Hindlimb muscle (tissue), 1 donor: ENCODE measurements at places on chromosomes 5 and 9. TPM values are rescaled to one million over a fixed set of nuclear protein-coding genes. Genes with fewer than 3 reads are reported as not detected.

PCDHB11 gene
- 4.4 TPM for polyA plus RNA-seq

DNA sequence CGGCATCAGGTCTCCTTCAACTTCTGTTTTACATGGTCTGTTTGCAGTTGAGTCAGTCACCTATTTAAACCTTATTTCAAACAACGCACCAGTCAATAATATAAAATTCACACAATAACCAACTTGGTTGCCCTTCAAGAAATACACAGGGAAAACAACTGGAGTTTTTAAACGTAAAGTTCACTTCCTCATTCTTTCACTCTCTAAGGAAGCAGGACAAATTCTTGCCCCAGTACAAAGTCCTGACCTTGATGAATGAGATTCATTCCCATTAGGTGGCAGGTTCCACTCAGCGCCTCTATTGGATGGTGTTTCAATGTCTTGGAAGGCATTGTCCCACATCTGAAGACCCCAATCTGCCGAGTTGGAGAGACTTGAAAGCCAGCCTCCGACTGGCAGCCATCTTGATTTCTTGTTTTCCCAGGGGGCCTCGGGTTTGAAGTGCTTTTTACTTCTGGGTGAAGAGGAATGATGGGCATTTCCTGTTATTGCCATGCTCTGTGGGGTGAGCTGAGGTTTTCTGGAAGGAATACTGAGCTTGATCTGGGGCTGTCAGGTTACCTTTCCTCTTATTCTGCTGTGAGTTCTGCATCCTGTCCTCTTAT, 105.0 kb downstream of the ACER2 start:
- DNase-seq: no peak

- no peak for DNase-seq
Observed at GRCh38 chr5:37774912-37775483, 64.8 kb downstream of the GDNF start.

GRCh38 chr5:38715696-38716095, 130.1 kb upstream of the OSMR start:
- DNase-seq: no peak

DNA sequence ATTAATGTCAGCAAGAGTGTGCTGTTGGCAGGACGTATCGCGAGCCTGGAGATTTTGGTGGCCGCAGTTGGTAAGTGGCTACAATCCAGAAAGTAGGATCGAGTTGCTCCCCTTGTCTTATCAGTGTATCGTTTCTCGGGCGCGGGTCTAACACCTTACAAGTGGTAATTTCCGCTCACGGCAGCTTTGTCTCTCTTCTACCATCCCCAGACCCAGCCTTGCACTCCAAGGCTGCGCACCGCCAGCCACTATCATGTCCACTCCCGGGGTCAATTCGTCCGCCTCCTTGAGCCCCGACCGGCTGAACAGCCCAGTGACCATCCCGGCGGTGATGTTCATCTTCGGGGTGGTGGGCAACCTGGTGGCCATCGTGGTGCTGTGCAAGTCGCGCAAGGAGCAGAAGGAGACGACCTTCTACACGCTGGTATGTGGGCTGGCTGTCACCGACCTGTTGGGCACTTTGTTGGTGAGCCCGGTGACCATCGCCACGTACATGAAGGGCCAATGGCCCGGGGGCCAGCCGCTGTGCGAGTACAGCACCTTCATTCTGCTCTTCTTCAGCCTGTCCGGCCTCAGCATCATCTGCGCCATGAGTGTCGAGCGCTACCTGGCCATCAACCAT, 1.1 kb downstream of the PTGER4 start:
- no peak for DNase-seq

BRINP1 gene
- polyA plus RNA-seq: 0.12 TPM

DNA sequence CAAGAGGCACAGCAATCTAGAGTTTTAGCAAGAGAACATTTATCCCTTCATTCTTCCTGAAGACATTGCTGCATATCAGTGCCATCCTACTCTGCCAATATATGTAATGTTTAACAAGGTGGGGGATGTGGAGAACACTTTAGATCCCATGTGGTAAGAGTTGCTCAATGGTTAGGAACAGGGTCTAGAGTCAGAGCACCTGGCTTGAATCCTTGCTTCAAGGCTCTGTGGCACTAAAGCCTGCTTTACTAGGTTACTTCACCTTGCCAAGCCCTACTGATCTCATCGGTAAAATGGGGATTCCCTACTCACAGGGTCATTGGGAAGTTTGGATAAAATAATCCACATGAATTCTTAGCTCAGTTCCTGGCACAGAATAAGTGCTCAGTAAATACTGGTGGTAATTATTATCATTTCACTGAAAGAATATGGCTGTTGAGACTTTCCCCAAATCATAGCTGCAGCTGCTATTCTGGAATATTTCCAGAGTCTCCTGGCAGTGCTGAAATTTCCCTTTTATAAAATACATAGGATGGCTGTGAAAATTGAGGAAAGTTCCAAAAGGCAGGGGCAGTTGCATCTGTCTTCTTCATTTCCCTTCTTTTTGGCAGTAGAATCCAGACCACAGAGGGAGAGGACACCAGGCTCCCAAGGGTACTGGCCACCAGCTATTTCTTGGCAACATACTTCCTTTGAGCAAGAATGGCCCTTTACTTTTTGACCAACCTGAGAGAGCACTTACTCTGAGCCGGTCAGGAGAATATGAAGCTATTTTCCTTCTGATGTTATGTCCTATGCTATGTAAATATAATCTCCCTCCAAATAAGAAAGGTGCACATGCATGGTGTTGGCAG, 142.8 kb downstream of the PALM2AKAP2 start:
- DNase-seq: peak; percentile 81

DNA sequence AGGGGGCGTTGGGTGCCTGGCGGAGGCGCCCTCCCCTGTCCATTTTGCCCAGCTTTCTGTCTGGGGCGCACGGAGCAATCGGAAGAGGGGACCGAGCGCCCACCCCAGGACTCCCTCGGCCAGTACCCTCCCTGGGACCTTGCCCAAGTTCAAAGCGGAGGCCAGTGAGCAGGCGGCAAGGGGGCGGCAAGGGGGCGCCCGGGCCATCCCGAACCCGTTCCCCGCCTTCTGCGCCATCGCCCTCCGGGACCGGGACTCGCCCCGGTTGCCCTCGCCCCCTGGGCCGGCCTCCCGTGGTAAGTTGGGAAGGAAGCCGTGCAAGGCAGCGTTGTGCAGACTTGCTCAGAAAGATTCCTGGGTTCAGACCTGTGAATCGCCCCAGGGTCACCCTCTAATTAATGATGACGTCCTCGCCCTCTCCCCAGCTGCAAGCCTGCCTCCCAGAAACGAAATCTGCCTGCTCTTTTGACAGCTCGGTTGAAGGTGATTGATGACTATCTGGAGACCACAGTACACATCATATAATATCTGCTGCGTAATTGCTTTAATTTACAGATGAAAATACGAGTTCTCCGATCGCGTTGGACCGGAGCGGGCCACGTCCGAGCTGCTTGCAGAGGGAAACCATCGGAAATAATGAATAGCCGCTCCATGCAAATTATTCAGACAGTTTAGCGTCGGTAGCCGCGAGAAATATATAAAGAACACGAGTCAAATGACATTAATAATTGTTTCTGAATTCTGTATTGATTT, 1.4 kb upstream of the IRX4 start:
- DNase-seq: no peak

SLC36A2 gene
- 0.49 TPM for polyA plus RNA-seq

DNA sequence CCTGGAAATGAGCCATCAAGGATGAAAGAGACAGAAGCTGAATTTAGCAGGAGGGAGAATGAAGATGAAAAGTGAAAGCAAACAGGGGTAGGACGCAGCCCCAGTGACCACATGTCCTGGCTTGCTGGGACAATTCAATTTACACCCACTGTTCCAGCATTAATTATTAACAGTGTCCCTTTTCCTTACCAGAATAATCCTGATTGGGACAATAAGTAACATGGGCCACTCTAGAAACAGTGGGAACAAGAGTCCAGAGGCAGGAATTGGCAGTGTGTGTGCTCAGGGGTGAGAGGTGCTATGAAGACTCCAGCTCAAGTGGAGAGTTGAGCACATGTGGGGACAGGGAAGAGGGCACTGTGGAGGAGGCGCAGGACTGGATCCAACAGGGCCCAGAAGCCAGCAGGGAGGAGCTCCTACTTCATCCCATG, 147.1 kb downstream of the C5orf15 start:
- no peak for DNase-seq

- DNase-seq: no peak
Observed at GRCh38 chr5:180052211-180052818, 19.2 kb downstream of the RNF130 start.

DNA sequence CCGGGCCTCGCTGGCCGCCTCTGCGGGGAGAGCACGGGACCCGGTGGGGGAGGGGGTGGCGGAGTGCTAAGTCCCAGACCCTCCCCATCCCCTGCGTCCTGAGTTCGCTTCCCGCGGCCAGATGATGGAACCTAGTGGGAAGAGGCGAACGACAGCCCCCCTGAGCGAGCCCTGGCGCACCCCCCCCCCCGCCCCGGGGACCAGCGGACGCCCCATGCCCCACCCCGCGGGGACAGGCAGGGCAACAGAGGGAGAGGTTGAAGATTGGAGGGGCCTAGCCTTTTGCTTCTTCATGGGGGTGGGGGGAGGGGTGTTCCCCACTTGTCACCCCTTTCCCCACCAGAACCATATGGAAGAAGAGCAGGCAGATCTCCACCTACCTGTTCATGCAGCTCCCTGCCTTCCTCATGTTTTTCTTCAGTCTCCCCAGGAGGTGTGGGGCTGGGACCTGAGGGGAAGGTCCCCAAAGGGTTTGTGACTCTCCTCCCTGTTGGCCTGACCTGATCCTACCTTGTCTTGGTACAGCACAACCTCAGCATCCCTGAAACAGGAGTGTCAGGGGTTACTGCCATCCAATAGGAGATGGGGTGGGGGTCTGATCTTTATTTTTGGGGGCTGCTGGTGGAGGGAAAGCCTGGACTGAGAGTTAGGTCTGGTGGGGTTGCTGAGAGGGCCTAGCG, 485 bp downstream of the FAM53C start:
- no peak for DNase-seq

GRCh38 chr5:400282-401145, 42.5 kb upstream of the EXOC3 start:
- peak; percentile 77 for DNase-seq

GRCh38 chr5:13034061-13034460, 910.4 kb downstream of the DNAH5 start:
- no peak for DNase-seq

RAB14 gene
- polyA plus RNA-seq: 51.7 TPM

C5orf52 gene
- not detected for polyA plus RNA-seq

DNA sequence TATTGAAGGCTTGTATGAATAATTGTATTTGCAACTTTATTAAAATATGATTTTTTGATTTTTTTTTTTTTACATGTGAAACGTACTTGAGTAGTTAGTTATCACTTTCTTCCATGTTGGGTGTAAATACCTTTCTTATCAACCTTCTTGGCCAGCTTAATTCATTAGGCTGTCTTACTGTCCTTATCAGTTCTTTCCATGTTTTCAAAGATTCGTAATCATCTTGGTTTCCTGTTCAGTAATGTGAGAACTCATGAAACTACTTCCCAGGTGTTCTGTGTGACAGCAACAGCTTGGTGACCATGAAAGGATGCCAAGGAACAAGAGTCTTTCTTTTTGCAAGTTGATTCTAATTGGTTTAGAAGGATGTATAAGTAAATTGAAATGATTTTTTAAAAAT, 100.0 kb downstream of the ADGRV1 start:
- DNase-seq: no peak

- DNase-seq: peak; percentile 13
Observed at GRCh38 chr9:128771094-128771721, 519 bp downstream of the ZER1 start.

LHX2 gene
- 2.0 TPM for polyA plus RNA-seq

- no peak for DNase-seq
Observed at GRCh38 chr9:108016446-108016845, 526.9 kb upstream of the KLF4 start.

DNA sequence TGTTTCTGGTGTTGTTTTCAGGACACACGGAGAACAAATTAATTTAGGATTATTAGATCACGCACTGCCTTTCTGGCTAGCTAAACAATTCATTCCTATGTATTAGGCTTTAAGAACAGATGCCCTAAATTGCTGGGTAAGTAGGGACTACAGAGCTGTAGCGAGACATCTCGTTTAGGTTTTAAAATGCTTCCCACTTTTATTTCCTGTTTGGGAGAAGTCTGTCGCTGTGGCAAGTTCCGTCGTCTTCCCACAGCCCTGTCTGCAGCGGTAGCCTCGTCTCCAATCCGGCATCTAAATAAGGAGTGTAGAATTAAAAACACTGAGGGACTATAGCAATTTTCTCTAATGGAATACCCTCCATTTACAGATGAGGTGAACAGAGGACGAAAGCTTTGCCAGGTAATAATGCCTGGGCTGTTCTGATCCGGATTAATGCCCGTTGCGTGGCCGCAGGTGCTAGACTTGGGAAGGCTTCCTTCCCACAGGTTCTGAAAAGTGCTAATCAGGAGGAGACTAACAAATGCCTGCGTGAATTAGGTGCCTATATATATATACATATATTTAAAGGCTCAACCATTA, 1.3 kb upstream of the TRIM36 start:
- DNase-seq: no peak

NUDT12 gene
- polyA plus RNA-seq: 15.1 TPM

GRCh38 chr5:80238778-80239679, 16.8 kb downstream of the SERINC5 start:
- peak; percentile 69 for DNase-seq

DNA sequence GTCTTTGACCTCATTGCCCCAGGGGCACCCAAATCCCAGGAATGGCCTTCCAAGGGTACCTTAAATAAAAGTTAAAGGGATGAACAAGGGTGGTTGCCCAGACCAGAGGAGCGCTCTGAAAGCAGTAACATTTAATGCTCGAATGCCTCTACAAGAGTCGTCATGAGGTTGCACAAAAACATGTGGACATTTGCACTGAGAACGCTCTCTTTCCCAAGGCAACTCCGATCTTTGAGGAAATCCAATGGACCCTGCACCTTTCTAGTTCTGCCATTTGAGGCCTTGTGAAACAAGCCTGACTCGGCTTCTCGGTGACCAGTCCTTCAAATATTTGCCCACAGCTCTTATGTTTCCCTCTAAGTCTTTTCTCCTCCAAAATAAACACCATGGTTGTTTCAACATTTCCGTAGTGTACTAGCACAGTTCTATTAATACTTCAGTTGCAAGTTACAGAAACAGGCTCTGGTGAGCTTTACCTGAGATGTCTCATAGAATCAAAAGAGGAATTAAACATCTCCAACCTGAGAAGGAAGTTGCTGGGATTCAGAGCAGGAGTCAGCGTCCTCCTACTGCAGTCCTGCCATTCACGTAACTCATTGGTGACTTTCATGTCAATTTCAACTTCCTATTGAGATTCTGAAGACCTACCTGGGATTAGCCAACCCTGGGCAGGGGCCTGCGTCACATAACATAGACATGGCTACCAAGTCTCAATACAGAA, 168.8 kb upstream of the RAI14 start:
- DNase-seq: no peak

- no peak for DNase-seq
Observed at GRCh38 chr5:78162253-78162862, 132.1 kb downstream of the AP3B1 start.

DBH gene
- 0.54 TPM for polyA plus RNA-seq

AK1 gene
- polyA plus RNA-seq: 1,359 TPM
